ENCODE measurements at places on chromosomes 1 and 21. TPM values are rescaled to one million over a fixed set of nuclear protein-coding genes. Genes with fewer than 3 reads are reported as not detected.

OR10Z1 gene
- total RNA-seq: not detected

WLS gene
- 1.4 TPM for total RNA-seq

MATN1 gene
- 1.2 TPM for total RNA-seq

SLC27A3 gene
- 65.3 TPM for total RNA-seq

SLC44A5 gene
- total RNA-seq: 0.15 TPM

B3GALT2 gene
- not detected for total RNA-seq

TAS1R3 gene
- 1.3 TPM for total RNA-seq

ERMAP gene
- 7.5 TPM for total RNA-seq

XKR8 gene
- 8.0 TPM for total RNA-seq

TMEM240 gene
- total RNA-seq: 0.83 TPM

LMOD1 gene
- total RNA-seq: not detected

GFI1 gene
- total RNA-seq: 42.7 TPM

LCE3D gene
- total RNA-seq: not detected

KLHL20 gene
- 31.4 TPM for total RNA-seq

OPRD1 gene
- total RNA-seq: not detected

SPOCD1 gene
- total RNA-seq: not detected

PLCH2 gene
- total RNA-seq: 77.1 TPM

UBASH3A gene
- 0.66 TPM for total RNA-seq

BCL10 gene
- 49.2 TPM for total RNA-seq

NBPF26 gene
- total RNA-seq: 3.3 TPM

ALX3 gene
- not detected for total RNA-seq

OR2L3 gene
- not detected for total RNA-seq

LHX8 gene
- total RNA-seq: not detected

SLC44A3 gene
- not detected for total RNA-seq

RGS8 gene
- not detected for total RNA-seq

MROH9 gene
- total RNA-seq: not detected

SLC9A1 gene
- total RNA-seq: 37.4 TPM

RPE65 gene
- total RNA-seq: not detected

ELAVL4 gene
- total RNA-seq: not detected

MASP2 gene
- 0.16 TPM for total RNA-seq

RGSL1 gene
- total RNA-seq: not detected

MX1 gene
- total RNA-seq: 60.6 TPM

JTB gene
- 101 TPM for total RNA-seq

OR4F16 gene
- total RNA-seq: not detected

DAB1 gene
- not detected for total RNA-seq

ADAM30 gene
- not detected for total RNA-seq

DDAH1 gene
- 0.07 TPM for total RNA-seq

SLC5A9 gene
- not detected for total RNA-seq

SPAG17 gene
- not detected for total RNA-seq

GPR52 gene
- total RNA-seq: 14.1 TPM

CREG1 gene
- total RNA-seq: 15.8 TPM

DEDD gene
- total RNA-seq: 44.0 TPM

HES3 gene
- not detected for total RNA-seq

IL12RB2 gene
- 51.2 TPM for total RNA-seq

ADORA1 gene
- total RNA-seq: not detected

PLXNA2 gene
- 2.8 TPM for total RNA-seq

CRYZL1 gene
- total RNA-seq: 30.0 TPM

OR2T35 gene
- not detected for total RNA-seq

ZMYND12 gene
- total RNA-seq: 0.47 TPM

GJB3 gene
- not detected for total RNA-seq
